ENCODE measurements at places on chromosomes 4 and X. TPM values are rescaled to one million over a fixed set of nuclear protein-coding genes. Genes with fewer than 3 reads are reported as not detected.
A peak's percentile ranks its signal among the peaks of the same experiment; 100 is the strongest.

- DNase-seq, result peak; percentile 53
These were observed 21.7 kb upstream of the MFAP3L start for GRCh38 chr4:170047771-170048354.

Gene CDKL2
- 2.9 TPM for total RNA-seq

Gene ZNF81
- 4.7 TPM for total RNA-seq

DNA sequence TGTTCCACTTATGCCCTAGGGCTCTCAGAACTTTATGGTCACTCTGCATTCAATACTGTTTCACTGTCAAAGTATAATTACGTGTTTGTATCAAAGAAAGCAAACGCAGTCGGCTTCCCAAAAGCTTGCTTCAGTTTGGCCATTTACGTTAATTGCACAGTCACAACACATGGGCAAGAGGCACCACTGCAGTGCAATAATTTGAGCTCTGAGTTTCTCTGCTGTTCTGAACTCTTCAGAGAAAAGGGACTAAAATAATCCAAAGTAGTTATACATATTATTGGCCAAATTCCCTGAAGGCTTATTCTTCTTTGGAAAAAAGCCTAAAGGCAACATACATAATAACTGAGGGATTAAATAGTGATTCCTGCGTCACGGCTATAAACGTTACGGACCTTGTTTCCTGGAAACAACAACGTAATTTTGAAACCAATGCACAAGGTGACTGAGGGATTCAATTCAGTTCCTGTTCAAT lies 51.3 kb downstream of the RNF150 start:
- DNase-seq, result peak; percentile 8

DNA sequence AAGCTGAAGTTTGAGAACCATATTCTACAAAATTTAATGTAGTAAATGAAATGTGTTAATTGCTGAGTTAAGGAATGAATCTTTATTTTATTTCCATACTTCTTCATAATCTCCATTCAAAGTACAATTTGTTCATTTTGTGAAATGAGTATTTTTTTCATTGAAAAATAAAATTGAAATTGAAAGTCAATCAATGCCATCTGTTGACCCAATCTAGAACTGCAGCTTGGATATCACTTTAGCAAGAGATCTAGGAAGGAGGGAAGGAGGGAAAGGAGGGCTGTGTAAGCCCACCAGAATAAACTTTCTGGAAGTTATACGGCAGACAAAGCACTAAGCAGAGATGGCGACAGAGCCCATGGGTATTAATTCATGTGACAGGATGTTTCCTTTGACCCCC lies 128.4 kb downstream of the ZMAT1 start:
- no peak for DNase-seq

GRCh38 chrX:3653111-3653510 lies 60.3 kb downstream of the PRKX start:
- no peak for DNase-seq

Gene POU3F4
- not detected for total RNA-seq

- no peak for DNase-seq
These were observed 545.9 kb upstream of the ZFP42 start for GRCh38 chr4:187449702-187450101.

GRCh38 chr4:31085689-31086088 lies 365.5 kb downstream of the PCDH7 start:
- DNase-seq, result no peak

Gene CSAG3
- total RNA-seq, result 2.2 TPM

DNA sequence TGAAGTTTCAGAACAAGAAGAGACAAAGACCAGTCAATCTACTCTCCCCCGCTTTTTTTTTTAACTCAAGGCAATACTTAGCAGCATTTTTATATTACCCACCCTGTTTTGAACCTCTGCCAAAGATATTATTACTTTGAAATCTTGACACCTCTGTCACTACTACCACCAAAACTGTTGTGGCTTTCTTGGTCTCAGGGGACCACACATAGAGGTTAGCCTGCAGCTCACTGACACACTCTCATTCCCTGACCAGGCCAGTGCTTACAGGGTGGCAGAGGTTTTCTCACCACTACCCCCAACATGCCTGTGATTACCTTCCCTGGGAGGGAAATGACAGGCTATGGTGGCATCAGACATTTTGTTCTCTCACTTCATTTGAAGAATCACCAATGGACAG lies 137.4 kb upstream of the STIM2 start:
- no peak for DNase-seq

Gene KDR
- total RNA-seq, result under 0.01 TPM

Gene PARM1
- total RNA-seq, result under 0.01 TPM

- DNase-seq, result peak; percentile 35
These were observed 12.9 kb downstream of the LETM1 start for GRCh38 chr4:1842993-1843448.

DNA sequence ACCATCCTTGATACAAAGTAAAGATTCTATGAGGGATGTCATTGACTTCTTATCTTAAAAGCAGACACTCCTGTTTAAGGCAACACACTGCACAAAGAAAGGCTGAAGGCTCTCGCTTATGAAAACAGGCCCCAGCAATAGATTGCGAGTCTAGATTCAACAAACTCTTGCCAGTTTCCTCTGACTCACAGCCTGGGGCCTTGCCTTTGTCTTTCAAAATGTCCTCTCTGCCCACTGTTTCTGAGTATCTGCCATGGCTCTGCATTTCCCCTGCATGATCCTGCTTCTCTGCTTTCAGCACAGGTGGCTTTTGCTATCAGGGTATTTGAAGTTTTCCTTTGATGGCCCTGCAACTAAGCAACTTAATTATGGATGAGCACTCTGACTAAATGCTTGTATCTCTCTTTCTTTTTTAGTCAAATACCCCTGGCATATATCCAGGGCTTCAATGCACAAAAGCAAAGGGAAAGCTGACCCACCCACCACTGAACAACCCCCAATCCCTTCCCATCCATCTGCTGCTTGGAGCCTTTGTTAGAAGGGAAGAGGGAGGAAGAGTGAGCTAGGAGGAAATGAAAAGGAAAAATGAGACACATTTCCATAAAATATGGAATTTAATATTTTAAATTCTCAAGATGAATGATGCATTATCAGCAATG lies 32.2 kb downstream of the NDP start:
- DNase-seq, result peak; percentile 50

GRCh38 chr4:176464748-176465147 lies 145.0 kb downstream of the SPCS3 start:
- DNase-seq, result no peak

GRCh38 chrX:22674932-22675331 lies 324.8 kb upstream of the DDX53 start:
- DNase-seq, result no peak

Gene GABRG1
- not detected for total RNA-seq

Gene F9
- not detected for total RNA-seq

Gene DYNLT3
- total RNA-seq, result 157 TPM

DNA sequence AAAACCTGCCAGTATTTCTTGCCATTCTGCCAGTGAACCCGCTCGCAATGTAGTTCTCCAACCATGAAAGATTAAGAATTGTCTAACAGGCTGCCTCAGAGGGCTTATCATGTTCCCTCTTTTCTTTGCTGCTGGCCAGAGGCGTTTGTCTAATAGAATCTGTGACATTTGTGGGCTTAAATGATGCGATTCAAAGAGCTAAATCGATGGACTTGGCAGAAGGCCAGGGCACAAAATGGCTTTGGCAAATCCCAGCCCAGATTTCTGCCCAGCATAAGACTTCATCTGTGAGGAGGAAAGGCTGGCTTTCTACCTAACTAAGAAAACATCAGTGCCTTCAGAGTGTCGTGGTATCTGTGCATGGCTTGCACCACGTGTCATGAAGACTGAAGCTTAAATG lies 79.9 kb downstream of the TRPC5OS start:
- no peak for DNase-seq

- no peak for DNase-seq
These were observed 3.1 kb upstream of the NR3C2 start for GRCh38 chr4:148445071-148445859.

Gene SH3TC1
- 6.6 TPM for total RNA-seq

- no peak for DNase-seq
These were observed 121.9 kb downstream of the GASK1B start for GRCh38 chr4:158050942-158051341.

- peak; percentile 42 for DNase-seq
These were observed 16.1 kb upstream of the TBC1D14 start for GRCh38 chr4:6893449-6894085.

Gene MXRA5
- 12.7 TPM for total RNA-seq

- DNase-seq, result peak; percentile 46
These were observed 1.7 kb upstream of the SPARCL1 start for GRCh38 chr4:87530868-87531267.

DNA sequence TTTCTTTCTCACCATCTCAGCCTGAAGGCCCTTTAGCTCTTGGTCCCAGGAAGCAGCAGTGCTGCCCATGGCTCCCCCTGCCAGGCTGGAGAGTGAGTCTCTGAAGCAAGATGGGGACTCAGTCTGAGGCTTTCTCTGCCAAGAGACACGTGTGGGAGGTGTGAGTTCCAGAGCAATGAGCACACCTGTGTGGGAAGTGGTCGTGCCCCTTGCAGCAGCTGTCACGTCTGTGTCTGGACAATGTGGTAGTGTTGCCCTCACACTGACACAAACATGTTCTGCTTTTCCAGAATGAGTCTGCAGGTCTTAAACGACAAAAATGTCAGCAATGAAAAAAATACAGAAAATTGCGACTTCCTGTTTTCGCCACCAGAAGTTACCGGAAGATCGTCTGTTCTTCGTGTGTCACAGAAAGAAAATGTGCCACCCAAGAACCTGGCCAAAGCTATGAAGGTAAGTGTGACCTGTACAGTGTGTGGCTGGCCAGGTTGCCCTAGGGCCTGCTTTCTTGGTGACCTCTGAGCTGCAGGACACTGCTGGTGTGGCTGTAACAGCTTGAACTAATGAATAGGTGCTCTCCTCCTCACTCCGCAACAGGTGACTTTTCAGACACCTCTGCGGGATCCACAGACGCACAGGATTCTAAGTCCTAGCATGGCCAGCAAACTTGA lies 1.9 kb downstream of the TACC3 start:
- no peak for DNase-seq

Gene ASB9
- total RNA-seq, result 12.3 TPM

Gene FGB
- total RNA-seq, result not detected

DNA sequence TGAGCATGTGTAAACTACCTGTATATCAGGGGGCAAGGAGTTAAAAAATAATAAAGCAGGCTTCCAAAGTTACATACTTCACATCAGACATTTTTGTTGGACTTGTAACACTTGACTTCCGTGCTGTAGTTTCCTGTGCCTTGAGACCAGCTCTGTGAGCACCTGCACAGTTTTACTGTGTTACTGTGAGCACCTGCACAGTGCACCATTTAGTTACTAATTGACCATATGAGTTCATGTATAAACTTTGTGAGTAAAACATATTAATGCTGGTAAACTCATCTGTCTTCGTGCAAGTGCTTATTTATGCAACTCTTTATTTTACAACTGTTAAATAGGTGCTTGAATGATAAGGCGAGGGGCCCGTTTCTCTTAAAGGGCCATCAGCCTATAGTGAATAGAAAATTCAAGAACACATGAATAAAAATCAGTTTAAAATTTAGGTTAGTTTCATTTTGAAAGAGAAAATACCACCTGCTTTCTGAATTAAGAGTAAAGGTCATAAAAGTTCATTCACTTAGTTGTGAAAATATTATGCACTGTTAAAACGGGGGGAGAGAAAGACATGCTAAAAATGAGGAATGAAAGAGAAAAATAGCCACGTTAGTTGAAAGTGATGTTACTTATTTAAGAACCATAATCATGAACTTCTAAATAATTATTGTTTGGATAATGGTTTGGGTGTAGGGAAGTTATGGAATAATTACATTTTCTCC lies 42.4 kb downstream of the USP9X start:
- DNase-seq, result no peak

GRCh38 chr4:181690498-181690897 lies 552.7 kb upstream of the TENM3 start:
- no peak for DNase-seq

DNA sequence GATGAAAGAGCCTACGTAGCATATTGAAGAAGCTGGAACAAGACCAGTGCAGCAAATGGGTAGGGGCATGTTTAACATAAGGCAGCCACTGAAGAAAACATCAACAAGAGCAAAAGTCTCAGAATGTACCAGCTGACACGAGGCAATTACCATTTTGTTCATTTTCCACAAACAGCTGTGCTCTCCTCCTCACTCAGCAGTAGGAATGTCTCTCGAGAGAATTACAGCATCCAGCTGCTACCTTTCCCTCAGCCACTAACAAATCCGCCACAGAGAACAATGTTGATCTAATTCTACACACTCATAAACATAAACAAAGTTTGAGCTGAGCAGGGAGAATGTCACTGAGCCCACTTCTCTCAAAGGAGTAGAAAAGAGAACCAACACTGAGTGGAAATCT lies 68.0 kb downstream of the OPHN1 start:
- no peak for DNase-seq

DNA sequence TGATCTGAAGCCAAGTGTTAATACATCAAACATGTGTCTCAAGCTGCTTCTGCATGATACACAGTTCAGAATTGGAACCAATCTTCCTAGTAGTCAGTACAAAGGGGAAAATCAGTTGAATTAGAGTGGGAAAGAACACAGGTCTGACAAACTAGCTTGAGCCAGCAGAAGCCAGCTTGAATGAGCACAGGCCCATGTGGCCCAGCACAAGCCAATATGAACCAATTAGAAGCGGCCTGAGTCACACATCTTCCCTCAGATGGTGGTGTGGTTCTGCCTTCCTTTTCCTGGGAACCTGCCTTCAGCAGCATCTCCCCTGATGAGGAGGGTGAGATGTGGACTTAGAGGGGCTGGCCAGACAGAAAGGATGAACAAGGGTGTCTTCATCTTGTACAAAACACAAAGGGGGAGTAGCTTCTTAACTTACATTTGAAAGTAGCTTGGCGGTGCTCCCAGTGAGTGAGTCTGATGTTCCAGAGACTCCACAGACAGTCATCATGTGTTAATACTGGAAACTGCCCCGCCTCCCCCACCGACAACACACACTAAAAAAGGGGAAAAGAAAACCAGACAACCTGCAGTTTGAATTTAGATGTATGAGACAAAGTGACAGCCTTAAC lies 72.0 kb downstream of the FRMPD4 start:
- peak; percentile 77 for DNase-seq

Gene MAGEC2
- total RNA-seq, result 184 TPM

- no peak for DNase-seq
These were observed 79.9 kb downstream of the SLC7A11 start for GRCh38 chr4:138162259-138162658.
